ENCODE measurements at places on chromosomes 5 and 9. TPM values are rescaled to one million over a fixed set of nuclear protein-coding genes. Genes with fewer than 3 reads are reported as not detected.

DNA sequence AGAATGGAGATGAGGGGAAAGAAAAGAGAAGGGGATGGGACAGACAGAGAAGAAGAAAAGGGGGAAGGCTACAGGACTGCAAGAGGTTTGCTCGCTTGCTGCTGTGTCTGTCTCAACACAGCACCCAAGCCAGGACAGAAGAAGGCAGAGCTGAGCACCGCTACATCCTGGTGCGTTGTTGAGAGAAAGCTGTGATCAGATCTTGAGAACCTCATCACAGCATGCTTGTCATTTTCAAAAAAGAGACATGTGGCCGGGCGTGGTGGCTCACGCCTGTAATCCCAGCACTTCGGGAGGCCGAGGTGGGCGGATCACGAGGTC is 110.9 kb downstream of the NXNL2 start:
- DNase-seq: peak; percentile 53

DNA sequence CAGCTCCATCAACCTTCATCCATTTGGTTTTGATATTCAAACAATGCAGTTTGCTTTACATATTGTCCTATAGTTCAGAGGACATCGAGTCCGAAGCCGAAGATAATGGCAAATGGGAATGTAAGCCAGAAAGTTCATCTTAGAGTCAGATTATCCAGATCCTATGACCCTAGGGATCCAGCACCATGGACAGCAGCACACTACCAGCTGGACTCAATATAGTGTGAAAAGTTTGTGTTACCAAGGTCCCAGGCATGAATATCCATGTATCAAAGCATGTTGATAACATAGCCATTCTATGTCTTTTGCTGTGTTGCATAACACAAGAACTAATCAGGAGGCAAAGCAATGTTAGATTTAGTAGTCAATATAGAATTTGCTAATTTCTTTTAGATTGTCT is 46.3 kb downstream of the FSTL4 start:
- DNase-seq: peak; percentile 62

- no peak for DNase-seq
These were observed 6.4 kb upstream of the EEIG1 start for GRCh38 chr9:127987103-127987614.

DNA sequence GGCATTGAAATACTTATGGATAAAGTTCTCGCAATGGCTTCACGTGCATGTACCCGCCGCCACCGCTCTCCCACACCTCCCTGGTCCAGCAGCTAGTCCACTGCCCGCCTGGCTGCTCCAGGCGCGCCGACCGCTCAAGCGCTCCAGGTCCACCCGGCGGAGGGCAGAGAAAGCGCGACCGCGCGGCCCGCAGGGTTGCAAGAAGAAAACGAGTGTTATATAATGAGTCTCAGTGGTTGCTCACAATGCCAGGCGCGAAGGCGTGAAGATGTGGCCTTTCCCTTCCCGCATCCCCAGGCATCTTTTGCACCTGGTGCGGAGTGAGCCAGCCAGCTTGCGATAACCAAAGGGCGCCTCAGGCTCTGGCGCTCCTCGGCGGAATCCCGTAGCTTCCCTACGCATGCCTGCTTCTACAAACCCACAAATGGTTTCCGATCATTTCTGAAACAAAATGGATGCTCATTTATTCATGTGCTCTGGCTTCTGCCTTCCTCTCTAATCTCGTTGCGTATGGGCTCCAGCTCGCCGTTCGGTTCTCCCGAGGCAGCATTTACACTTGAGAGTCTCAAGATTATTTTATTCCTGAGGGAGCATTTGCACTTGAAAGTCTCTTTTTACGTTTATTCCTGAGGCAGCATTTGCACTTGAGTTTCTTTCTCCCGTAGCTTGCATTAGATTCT is 25.7 kb downstream of the CDKN2A start:
- no peak for DNase-seq

GRCh38 chr9:70000469-70000868 is 43.2 kb upstream of the MAMDC2 start:
- no peak for DNase-seq

DNA sequence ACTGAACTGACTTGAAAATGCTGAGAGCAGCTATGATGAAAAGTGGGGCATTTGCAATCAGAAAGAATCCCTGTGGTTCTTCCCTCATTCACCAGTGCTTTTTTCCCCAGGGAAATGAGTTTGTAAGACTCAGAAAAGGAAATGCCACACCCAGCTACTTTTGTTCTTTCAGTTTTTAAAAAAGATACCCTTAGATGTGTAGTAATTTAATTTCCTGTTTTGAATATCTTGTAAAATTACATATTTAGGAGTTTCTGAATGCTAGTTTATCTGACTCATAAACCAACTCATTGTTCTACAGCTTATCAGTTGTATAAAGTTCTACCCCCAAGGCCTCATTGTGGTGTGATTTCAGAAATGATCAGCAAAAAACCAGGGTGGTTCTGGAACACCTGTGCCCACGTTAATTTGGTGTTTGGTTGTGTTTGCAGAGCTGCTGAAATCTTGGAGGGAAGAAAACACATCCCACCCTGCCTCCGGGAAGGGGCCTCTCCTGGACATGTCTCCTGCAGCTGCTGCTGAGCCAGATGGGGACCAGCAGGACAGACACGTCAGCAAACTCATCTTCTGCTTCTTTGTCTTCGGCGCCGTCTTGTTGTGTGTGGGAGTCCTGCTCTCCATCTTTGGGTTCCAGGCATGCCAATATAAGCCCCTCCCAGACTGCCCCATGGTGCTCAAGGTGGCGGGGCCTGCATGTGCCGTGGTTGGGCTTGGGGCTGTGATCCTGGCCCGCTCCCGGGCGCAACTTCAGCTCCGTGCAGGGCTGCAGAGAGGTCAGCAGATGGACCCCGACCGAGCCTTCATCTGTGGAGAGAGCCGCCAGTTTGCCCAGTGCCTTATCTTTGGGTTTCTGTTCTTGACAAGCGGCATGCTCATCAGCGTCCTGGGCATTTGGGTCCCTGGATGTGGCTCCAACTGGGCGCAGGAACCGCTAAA is 2.8 kb downstream of the TMEM171 start:
- DNase-seq: no peak

- DNase-seq: no peak
These were observed 7.6 kb downstream of the OLFML2A start for GRCh38 chr9:124784509-124784908.

DNA sequence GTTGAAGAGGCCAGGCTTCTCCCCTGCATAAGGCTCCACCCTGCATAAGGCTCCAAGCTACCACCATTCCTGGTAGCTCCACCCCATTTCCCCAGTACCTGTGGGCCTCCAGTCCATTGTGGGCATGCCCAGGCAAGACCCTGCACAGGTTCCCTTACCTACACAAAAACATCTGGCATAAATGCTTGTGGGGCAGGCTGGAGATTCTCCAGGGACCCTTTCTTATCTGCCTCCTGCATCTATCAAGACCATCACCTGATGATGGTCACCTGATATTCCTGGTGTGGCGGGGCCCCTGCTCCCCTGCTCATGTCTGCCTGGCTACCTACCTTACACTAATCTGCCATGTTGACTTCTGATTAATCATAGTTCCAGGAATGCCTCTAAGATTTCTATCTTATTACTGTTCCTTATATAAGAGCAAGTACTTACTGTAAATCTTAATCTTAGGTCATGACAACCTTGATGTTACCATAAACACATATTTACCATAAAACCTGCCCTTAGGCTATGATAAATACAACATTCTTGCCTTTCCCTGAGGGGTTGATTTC is 41.0 kb downstream of the FGD3 start:
- no peak for DNase-seq

DNA sequence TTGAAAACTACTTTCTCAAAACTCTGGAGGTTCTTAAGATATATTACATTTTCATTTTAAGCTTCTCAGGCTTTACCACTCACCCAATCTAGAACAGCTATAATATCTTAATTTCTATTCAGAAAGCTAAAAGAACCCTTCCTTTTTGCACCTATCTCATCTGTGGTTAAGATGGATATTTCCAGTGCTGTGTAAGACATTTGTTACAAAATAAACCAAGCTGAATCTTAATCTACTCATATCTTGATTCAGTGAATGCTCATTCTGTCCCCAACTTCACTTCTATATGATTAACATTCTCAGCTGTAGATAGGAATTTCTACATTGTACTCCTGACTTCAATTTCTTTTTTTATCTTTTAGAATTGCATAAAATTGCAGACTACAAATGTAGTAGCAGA is 15.0 kb downstream of the ABHD17B start:
- DNase-seq: no peak

DNA sequence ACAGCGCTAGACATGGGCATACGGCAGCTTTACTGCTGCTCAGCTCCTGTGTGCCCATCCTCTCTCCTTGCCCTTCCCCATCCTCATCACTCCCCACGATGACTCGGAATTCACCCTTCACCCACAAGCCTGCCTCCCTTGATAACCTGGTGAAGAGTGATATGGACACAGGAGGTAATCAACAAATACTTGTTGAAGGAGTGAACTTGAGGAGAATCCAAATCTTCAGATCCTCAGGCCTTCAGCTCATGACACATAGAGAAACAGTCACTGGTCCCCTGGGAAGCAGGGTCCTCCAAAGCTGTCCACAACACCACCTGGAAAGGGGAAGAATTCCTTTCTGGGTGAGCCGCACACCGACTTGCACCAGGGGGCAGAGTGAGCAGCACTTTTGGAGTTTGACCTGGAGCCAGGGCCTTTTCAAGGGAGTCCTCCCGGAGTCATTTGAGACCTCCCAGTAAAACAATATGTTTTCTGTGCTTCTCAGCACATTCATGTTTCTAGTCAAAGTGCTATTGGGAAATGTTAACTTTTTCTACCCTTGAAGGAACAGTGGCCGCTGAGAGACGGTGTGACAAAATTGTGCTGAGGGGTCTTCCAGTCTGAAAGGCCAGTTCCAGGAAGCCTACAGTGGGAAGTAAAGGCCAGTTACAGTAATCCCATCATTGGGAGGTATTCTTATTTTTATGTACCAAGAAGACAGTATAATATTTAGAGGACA is 332.3 kb downstream of the CWC27 start:
- peak; percentile 82 for DNase-seq

GRCh38 chr5:157740229-157740610 is 3.3 kb upstream of the LSM11 start:
- DNase-seq: no peak

- no peak for DNase-seq
These were observed 41.9 kb downstream of the STK10 start for GRCh38 chr5:172145870-172146747.

DNA sequence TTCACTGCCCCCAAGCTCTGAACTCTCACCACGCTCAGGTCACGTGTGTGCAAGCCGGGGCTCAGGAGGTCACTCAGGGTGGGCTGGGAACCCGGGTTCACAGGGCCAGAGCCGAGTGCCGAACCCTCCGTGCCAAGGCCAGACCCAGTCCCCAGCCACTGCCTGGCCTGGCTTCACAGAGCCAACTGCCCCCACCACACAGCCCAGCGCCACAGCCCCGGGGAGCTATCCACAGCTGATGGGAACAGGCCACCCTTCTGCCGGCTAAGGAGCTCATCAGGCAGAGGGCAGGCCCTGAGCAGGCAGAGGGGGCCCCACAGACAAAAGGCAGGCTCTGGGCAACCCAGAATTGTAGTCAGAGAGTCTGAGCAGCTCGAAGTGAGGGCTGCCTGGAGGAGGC is 117.0 kb downstream of the VAV2 start:
- no peak for DNase-seq

GRCh38 chr5:73339051-73339575 is 109.5 kb downstream of the FOXD1 start:
- no peak for DNase-seq

DNA sequence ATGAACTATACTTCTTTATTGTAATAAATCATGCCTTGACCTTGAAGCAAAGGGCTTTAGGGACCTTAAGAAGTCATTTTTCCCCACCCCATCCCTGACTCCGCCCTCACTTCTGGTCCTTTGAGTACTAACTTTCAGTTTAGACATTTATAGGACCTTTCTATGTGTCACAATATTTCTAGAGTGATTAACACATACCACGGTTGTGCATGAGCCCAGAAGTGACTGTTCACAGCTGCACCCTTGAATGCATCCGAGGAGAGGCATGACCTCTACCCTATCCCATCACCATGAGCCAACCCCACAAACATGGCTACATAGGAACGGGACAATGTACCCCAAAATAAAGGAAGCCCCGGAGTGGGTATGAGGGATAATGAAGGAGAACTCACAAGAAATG is 160.3 kb downstream of the HSD17B3 start:
- no peak for DNase-seq

DNA sequence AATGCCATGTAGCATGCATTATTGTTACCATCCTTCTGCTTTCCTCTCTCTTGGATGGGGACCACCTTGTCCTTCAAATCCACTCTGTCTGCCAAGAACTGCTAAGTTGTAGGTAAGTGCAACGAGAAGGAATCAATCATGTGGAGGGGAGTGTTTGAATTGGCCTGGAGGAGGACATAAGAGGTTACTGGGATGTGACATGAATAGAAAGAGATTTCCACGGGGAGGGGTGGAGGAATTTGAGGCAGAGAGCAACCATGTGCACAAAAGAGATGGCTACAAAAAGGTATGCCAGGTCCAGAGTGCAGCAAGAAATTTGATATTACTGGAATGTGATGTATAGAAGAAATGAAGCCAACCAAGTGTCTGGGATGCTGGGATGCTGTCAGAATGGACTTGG is 648.9 kb upstream of the KLF4 start:
- DNase-seq: no peak

DNA sequence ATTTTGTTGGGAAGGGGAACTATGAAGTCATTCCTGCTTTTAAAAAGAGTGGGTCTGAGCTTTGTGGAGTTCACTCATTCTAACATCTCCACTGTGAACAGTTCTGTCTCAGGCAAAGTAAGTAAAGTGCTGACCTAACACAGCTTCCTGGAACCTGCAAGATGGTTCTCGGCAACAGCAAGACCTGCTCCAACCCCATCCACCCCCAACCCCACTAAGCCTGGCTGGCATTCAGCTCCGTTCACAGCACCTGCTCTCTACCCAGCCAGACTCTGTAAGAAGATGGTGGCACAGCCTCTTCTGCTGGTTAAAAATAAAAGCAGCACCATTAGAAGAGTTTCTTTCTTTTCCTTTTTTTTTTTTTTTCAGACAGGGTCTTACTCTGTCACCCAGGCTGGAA is 42.0 kb downstream of the EPB41L4B start:
- DNase-seq: no peak

The SGCD gene
- 2.8 TPM for total RNA-seq

The OLFML2A gene
- total RNA-seq: 2.6 TPM

The PKD2L2 gene
- total RNA-seq: 7.4 TPM

The DMRT3 gene
- total RNA-seq: 11.8 TPM

The SLC6A3 gene
- 0.55 TPM for total RNA-seq

The KLHL3 gene
- total RNA-seq: 26.2 TPM

The CDC20B gene
- 15.6 TPM for total RNA-seq

The PCDHGC4 gene
- 6.1 TPM for total RNA-seq

The F12 gene
- total RNA-seq: 5.8 TPM

The ASPN gene
- 0.12 TPM for total RNA-seq

The FASTKD3 gene
- total RNA-seq: 11.7 TPM

The OCLN gene
- 14.9 TPM for total RNA-seq

The ANKRD34B gene
- total RNA-seq: 0.12 TPM

The HMCN2 gene
- total RNA-seq: 15.5 TPM

Data from testis (tissue), 5 donors.